ENCODE measurements at places on chromosomes 6 and 20. TPM values are rescaled to one million over a fixed set of nuclear protein-coding genes. Genes with fewer than 3 reads are reported as not detected.

ZNF343 gene
- total RNA-seq = 6.2 TPM

GSTA2 gene
- total RNA-seq = not detected

HDGFL1 gene
- not detected for total RNA-seq

SAMD3 gene
- total RNA-seq = 79.7 TPM

C20orf144 gene
- total RNA-seq = 0.33 TPM

FOXO3 gene
- 19.3 TPM for total RNA-seq

B3GAT2 gene
- total RNA-seq = 0.05 TPM
